ENCODE measurements at places on chromosomes 16 and 17.
A peak's percentile ranks its signal among the peaks of the same experiment; 100 is the strongest.

DNA sequence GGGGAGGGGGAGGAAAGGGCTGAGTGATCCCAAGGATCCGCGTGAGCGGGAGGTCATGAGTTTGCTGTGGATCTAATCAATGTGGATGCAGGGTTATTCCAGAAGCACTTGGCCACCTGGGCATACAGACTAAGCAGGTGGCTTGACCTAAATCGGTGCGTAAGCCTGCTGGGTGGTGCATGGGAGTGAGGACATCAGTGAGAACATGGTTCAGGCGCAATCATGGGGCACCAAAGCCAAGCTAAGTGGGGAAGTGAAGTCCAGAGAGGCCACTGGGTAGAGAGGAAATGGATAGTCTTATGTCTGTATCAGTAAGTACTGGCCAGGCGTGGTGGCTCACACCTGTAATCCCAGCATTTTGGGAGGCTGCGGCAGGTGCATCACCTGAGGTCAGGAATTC is 18.9 kb upstream of the MFSD6L start:
- H3K4me1 ChIP-seq = no peaks in the 10 kb centered on the region
- no peak overlapping the region for H3K4me3 ChIP-seq
- no peaks in the 10 kb centered on the region for H3K27me3 ChIP-seq
- no peak overlapping the region for H3K27ac ChIP-seq

DNA sequence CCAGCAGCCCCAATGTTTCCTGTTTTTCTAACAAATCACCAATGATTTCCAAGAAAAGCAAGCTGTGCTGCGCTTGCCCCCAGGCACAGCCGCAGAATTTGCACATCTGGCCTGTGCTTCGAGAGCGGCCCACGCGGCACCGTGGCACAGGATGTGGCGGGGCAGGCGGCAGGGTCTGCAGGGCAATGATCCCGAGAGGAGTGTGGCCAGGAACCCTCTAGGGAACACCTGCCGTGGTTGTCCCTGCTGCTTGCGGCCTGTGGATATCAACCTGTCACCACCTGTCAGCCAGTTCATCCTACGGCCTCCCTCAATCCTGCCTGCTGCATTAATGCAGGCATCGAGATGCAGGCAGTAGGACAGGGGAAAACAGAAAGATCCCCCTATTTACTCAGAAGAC is 24.0 kb downstream of the PIK3R5 start:
- no peaks in the 10 kb centered on the region for H3K36me3 ChIP-seq
- H3K4me1 ChIP-seq = no peaks in the 10 kb centered on the region
- H3K4me3 ChIP-seq = no peak overlapping the region
- no peak overlapping the region for H3K27ac ChIP-seq

GRCh38 chr17:6392609-6393350 is 42.1 kb downstream of the AIPL1 start:
- DNase-seq = no peak
- H3K27ac ChIP-seq = no peak overlapping the region
- no peak overlapping the region for H3K4me3 ChIP-seq
- no peaks in the 10 kb centered on the region for H3K27me3 ChIP-seq
- no peaks in the 10 kb centered on the region for H3K4me1 ChIP-seq

GRCh38 chr16:77812856-77813500 is 24.6 kb downstream of the VAT1L start:
- no peaks in the 10 kb centered on the region for H3K4me1 ChIP-seq
- H3K27me3 ChIP-seq = no peaks in the 10 kb centered on the region
- H3K27ac ChIP-seq = no peak overlapping the region
- DNase-seq = no peak
- H3K4me3 ChIP-seq = no peak overlapping the region

- DNase-seq = no peak
- H3K27ac ChIP-seq = no peak overlapping the region
- no peaks in the 10 kb centered on the region for H3K27me3 ChIP-seq
- H3K4me1 ChIP-seq = peaks cover 13% of the 10 kb centered on the region
- H3K4me3 ChIP-seq = no peak overlapping the region
These were observed 5.0 kb downstream of the SCARF1 start for GRCh38 chr17:1640329-1641064.

DNA sequence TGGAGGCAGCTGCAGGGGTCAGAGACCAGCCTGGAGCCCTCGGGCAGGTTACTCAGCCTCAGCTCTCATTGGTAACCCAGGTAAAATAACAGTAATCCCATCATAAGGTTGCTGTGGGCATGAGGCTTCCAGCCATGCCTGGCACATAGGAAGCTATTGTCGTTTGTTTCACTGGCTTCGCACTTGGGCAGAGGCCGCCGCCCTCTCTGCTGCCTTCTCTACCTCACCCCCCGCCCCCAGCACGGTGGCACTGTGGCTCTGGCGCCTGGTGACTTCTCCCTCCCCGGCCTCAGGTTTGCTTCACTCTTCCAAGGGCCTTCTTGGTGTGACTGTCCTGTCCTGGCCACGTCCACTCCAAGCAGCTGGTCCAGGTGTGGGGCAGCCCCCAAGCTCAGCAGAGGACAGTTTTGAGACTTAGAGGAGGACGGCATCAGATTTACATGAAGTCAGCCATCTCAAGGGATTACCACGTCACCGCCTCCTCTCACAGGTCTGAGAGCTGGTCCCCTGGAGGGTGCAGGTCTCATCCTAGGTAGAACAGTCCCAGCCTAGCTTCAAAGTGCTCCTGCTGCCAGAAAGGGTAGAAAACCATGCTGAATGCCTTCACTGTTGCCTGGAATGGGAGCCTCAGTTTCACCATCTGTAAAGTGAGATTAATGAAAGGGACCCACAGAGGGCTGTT is 34.8 kb downstream of the SREBF1 start:
- H3K36me3 ChIP-seq = peaks cover 30% of the 10 kb centered on the region
- DNase-seq = no peak
- H3K27ac ChIP-seq = no peak overlapping the region
- no peaks in the 10 kb centered on the region for H3K27me3 ChIP-seq

GRCh38 chr17:70608193-70608592 is 438.9 kb downstream of the KCNJ2 start:
- H3K36me3 ChIP-seq = no peaks in the 10 kb centered on the region
- no peaks in the 10 kb centered on the region for H3K4me1 ChIP-seq
- no peak overlapping the region for H3K4me3 ChIP-seq
- no peaks in the 10 kb centered on the region for H3K27me3 ChIP-seq

- no peaks in the 10 kb centered on the region for H3K27me3 ChIP-seq
- DNase-seq = no peak
- no peak overlapping the region for H3K4me3 ChIP-seq
- peak overlapping the region; percentile 76 for H3K27ac ChIP-seq
- H3K4me1 ChIP-seq = peaks cover 40% of the 10 kb centered on the region
- H3K36me3 ChIP-seq = no peaks in the 10 kb centered on the region
These were observed 58.4 kb downstream of the TOM1L2 start for GRCh38 chr17:17913695-17914332.

Data from vagina (tissue), 2 donors.